Esophagus muscularis mucosa (tissue), 4 donors: ENCODE measurements at places on chromosomes 11 and 22.

GRCh38 chr11:78646564-78647185 is 72.0 kb upstream of the NARS2 start:
- peak; percentile 89 for DNase-seq
- no peaks in the 10 kb centered on the region for H3K36me3 ChIP-seq
- peaks cover 3% of the 10 kb centered on the region for H3K4me1 ChIP-seq
- H3K27me3 ChIP-seq: no peaks in the 10 kb centered on the region
- no peak overlapping the region for H3K4me3 ChIP-seq

- H3K27me3 ChIP-seq: no peaks in the 10 kb centered on the region
- H3K27ac ChIP-seq: no peak overlapping the region
- no peak for DNase-seq
- H3K4me3 ChIP-seq: no peak overlapping the region
Measured at GRCh38 chr11:124581817-124582216, 12.0 kb downstream of the OR8A1 start.

GRCh38 chr11:11206484-11206883 is 146.6 kb downstream of the CSNK2A3 start:
- H3K4me1 ChIP-seq: peaks cover 8% of the 10 kb centered on the region
- no peak overlapping the region for H3K4me3 ChIP-seq
- H3K36me3 ChIP-seq: no peaks in the 10 kb centered on the region
- H3K27ac ChIP-seq: no peak overlapping the region
- peak; percentile 87 for DNase-seq

DNA sequence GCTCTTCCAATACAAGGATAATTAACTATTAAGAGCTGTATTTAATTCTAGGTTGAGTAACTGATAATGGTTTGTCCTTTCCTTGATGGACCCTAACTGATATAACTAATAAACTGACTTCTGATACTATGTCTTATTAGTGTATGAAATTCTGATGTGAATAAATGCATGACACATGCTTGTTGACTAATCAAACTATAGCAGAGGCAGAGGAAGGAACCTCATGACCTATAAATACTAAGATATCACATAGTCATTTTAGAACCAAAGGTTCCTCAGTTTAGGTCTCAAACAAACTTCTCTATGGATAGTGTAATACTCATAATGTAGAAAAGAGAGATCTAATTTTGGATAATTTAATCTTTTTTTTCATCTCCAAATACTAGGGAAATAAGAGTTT is 4.8 kb upstream of the HBD start:
- no peaks in the 10 kb centered on the region for H3K4me1 ChIP-seq
- no peaks in the 10 kb centered on the region for H3K27me3 ChIP-seq
- no peaks in the 10 kb centered on the region for H3K36me3 ChIP-seq
- no peak overlapping the region for H3K27ac ChIP-seq

- DNase-seq: no peak
- peaks cover 36% of the 10 kb centered on the region for H3K4me1 ChIP-seq
- peaks cover 7% of the 10 kb centered on the region for H3K36me3 ChIP-seq
- peak overlapping the region; percentile 77 for H3K4me3 ChIP-seq
Measured at GRCh38 chr11:102451681-102452460, 694 bp downstream of the TMEM123 start.

- no peak for DNase-seq
- no peak overlapping the region for H3K4me3 ChIP-seq
- H3K27me3 ChIP-seq: no peaks in the 10 kb centered on the region
- no peaks in the 10 kb centered on the region for H3K4me1 ChIP-seq
Measured at GRCh38 chr11:60336767-60337391, 9.8 kb downstream of the MS4A6E start.
